Activated CD8-positive, alpha-beta memory T cell treated with anti-CD3 and anti-CD28 coated beads for 4 hours (primary cell): ENCODE measurements at places on chromosomes 3 and 15.

- DNase-seq: no peak
These were observed 20.2 kb upstream of the CPOX start for GRCh38 chr3:98613616-98614015.

GRCh38 chr3:166706094-166706493 is 674.0 kb downstream of the ZBBX start:
- DNase-seq: no peak

GRCh38 chr3:182438398-182438797 is 354.9 kb upstream of the ATP11B start:
- no peak for DNase-seq

GRCh38 chr3:63979093-63979885 is 44.0 kb downstream of the PSMD6 start:
- DNase-seq: no peak

GRCh38 chr15:40425681-40426080 is 15.1 kb upstream of the BAHD1 start:
- DNase-seq: no peak

DNA sequence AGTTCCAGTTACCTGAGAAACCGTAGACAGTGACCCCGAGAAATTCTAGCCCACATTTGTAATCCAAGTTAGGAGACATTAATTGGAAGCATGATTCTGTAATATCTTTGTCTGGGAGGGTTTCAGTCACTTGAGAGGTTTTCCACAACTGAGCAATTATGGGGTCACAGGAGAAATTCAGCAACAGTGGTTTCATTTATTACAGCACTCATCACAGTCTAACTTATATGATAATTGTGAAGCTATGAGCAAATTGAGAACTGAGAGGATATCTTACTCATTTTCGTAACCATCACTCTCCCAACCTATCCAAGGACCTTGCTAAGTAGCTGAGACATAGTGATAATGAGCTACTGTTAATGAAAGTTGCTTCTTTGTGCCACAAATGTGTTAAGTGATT is 328.5 kb upstream of the PPP2R3A start:
- DNase-seq: no peak

- no peak for DNase-seq
These were observed 447.7 kb downstream of the GABRG3 start for GRCh38 chr15:27418726-27419125.

GRCh38 chr3:45724911-45725310 is 35.7 kb downstream of the SACM1L start:
- no peak for DNase-seq

- DNase-seq: no peak
These were observed 16.9 kb upstream of the LRRC31 start for GRCh38 chr3:169886671-169887070.

GRCh38 chr3:141796889-141797781 is 33.9 kb downstream of the GRK7 start:
- DNase-seq: peak; percentile 34

DNA sequence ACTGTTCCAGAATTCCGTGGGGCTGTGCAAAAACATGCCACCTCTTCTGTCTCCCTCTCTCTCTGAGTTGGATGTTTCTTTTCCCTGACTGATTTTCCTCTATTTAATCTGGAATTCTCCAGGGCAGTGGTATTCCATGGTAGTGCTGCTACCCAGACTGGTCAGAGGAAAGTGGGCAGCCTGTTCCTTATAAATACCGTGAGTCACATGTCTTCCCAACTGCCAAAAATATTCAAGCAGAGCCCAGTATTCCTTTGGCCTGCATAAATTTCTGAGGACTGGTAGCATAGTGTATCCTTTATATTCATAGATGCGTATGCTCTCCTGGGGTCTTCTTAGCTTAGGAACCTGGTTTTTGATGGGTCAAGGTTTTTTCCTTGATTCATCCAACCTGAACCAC is 40.9 kb downstream of the CEMIP start:
- no peak for DNase-seq

DNA sequence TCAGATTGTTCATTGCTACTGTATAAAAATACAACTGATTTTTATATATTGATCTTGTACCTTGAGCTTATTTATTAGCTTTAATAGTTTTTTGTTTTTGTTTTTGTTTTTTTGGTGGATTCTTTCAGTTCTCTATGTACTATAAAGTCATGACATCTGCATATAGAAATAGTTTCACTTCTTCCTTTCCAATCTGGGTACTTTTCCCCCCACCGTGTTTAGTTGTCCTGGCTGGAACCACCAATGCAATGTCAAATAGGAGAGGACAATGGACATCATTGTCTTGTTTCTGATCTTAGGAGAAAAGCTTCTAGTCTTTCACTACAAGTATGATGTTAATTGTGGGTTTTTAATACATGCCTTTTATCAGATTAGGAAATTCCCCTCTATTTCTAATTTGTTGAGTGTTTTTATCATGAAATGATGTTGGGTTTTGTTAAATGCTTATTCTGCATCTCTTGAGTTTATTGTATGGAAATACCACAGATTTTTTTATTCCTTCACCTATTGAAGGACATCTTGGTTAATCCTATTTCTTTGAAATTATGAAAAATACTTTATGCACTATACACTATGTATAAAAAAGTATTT is 2.8 kb upstream of the XCR1 start:
- no peak for DNase-seq

DNA sequence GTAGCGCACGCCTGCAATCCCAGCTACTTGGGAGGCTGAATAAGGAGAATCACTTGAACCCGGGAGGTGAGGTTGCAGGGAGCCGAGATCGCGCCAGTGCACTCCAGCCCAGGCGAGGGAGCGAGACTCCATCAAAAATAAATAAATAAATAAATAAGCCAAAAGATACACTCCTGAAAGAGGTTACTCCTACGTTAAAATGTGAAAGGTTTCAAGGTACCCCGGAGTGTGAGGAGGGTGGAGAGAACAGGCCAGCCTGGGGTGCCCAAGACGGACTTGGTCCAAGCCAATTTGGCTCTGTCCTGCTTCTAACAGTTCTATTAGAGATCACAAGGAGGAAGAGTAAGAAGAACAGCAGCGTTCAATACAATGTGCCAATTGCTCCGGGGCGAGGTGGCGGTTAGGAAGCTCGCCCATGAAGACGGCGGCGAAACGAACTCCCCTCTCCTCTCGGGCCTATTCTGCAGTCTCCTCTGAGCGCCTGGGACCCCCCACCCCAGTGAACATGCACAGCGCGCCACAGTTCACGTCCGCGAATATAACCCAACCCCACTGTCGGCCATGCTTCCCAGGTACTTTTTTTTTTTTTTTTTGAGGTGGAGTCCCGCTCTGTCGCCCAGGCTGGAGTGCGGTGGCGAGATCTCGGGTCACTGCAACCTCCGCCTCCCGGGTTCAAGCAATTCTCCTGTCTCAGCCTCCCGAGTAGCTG is 942 bp downstream of the ELP6 start:
- no peak for DNase-seq

GRCh38 chr3:188152660-188153436 is 1.1 kb upstream of the LPP start:
- no peak for DNase-seq

DNA sequence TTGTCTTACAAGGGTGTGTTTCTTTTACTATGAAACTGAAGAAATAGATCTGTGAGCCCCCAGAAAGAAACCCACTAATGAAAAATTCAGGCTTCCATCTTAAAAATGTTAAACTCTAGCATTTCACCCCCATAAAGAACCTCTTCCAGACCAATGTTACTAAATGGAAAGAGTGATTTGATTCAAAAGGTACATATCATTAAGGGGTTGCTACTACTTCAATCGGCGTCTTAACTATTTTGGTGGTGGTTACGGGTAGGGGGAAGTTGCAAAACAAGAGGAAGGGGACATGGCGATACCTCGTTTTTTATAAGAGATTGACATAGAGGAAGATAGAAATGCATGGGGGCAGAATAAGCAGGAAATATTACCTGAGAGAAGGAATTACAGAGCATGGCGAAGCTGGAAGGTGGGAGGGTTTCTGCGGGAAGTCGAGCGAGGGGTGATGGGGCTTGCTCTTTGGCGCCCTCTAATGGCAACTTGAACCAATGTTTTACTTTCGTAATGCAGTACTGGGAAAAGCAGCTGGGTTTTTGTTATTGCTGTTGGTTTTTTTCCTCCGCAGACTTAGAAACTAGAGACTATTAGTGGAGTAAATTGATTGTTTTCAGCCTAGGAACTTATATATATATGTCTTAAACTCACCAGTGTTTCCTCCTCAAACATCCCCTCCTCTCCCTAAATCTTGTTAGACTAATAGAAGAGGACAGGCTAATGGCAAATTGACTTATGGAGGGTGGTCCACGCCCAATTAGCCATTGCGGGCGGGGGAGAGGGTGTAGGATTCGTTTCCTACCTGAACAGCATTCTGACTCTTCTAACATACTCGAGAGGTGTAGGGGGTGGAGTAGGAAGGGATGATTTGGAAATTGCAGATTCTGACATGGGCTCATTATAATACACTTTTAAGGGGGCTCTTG is 11.3 kb upstream of the SOX2 start:
- DNase-seq: no peak

GRCh38 chr15:42239528-42240182 is 31.6 kb upstream of the VPS39 start:
- DNase-seq: no peak

- no peak for DNase-seq
These were observed 191.6 kb upstream of the WNT5A start for GRCh38 chr3:55678546-55679216.

GRCh38 chr3:176262071-176262470 is 935.2 kb downstream of the TBL1XR1 start:
- DNase-seq: no peak

DNA sequence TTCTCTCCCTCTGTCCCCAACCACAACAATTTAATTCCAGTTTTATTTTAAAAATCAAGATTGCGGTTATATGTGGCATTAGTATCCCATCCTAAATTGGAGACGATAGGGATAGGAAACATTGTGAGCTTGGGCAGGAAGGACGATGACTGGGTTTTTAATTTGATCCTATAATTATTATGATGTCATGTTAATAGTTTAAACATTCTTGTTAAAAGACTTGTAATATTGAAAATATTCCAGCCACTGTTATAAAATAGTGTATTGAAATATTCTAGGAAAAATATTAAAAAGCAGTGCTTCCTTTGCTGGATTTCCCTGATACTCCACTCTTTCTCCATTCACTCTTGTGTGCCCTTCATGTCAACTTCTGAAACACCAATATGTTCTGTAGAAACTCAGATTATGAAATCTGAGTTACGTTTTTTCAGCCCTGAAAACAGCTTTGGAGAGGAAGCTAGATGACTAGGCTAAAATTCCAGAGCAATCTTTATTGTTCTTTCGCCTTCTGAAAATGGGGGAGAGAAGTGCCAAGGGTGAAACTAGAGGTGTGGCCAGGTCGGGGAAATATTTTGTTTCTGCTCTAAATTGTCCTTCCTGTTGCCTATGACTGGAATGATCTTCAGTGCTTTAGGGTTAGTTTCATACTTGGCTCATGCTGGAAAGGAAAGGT is 46.1 kb upstream of the MAP3K13 start:
- no peak for DNase-seq

DNA sequence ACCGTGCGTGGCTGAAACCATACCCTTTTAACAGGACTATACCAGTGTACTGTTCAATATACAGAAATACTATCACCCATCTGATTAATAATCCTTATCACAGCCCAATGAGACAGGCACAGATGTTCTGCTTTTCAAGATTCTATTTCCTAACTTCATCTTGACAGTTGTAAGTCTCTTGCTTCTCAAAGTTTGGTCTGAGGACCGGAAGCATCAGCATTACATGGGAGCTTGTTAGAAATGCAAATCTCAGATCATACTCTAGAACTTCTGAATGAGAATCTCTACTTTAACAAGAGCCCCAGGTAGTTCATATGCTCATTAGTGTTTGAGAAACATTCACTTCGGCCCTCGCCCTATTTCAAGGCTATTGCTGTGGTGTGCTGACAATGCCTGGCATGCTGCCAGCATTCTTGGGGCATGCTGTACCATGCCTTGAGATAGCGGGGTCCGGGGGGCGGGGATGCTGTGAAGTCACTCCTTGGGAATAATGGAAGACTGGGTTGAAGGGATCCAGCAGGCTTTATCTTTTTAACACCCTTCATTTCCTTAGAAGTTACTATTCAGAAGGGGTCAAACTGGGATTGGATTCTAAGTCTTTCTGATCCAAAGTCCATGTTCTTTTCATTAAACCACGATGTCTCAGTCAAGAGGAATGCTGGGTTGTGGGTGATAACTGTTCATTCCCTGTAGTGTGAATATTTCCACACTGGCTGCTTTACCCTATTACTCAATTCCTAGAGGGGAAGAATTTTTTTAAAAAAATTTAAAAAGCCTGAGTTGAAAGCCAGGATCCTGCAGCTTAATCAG is 194.7 kb downstream of the LPP start:
- no peak for DNase-seq

GRCh38 chr3:146746190-146746589 is 141.0 kb upstream of the PLSCR5 start:
- no peak for DNase-seq

GRCh38 chr3:42605546-42606173 is 5.2 kb downstream of the NKTR start:
- DNase-seq: no peak

DNA sequence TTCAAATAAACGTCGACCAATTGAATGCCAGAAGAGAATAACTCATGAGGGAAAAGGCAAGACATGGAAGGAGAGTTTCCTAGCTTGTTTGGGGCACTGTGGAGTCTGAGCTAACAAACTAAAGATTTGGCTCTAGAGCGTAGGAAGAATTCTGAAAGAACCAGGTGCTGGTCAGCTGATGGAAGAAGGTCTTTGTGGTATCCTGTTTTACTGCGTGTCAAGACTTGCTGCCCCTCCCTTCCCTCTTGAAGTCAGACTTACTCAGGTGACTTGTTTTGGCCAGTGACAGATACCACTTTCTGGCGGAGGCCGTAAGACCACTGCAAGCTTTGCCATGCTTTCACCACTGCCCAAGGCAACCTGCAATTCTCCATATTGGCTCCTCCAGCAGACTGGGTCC is 673 bp upstream of the HCLS1 start:
- DNase-seq: no peak

GRCh38 chr3:19074257-19074900 is 73.9 kb upstream of the KCNH8 start:
- no peak for DNase-seq

- no peak for DNase-seq
These were observed 289.1 kb upstream of the DNAJC19 start for GRCh38 chr3:181278468-181279238.

GRCh38 chr3:11624161-11624560 is 19.6 kb downstream of the VGLL4 start:
- peak; percentile 42 for DNase-seq

DNA sequence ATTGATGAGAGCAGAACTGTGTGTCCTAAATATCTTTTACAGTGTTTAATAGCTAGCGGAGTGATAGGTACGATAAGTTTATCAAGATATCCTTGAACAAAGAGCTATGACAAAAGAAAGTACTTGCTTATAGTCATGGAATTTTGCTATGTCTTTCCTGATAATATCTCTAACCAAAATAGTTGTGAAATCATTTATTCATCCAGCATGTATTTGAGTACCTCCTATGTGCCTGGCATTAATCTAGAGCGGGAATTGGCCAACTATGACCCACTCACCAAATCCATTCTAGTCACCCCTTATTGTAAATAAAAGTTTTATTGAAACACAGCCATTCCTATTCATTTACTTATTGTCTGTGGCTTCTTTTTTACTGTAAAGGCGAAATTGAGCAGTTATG is 46.6 kb downstream of the ZFAND6 start:
- no peak for DNase-seq

GRCh38 chr3:30943206-30943605 is 48.7 kb upstream of the GADL1 start:
- DNase-seq: no peak

- no peak for DNase-seq
These were observed 612.9 kb downstream of the ZNF385D start for GRCh38 chr3:21138085-21138484.

- DNase-seq: no peak
These were observed 728.2 kb upstream of the NECTIN3 start for GRCh38 chr3:110343376-110343775.
